ENCODE measurements at places on chromosomes 12 and 14. TPM values are rescaled to one million over a fixed set of nuclear protein-coding genes. Genes with fewer than 3 reads are reported as not detected.

- DNase-seq = no peak
These were observed 77.9 kb downstream of the WNK1 start for GRCh38 chr12:830111-830867.

DNA sequence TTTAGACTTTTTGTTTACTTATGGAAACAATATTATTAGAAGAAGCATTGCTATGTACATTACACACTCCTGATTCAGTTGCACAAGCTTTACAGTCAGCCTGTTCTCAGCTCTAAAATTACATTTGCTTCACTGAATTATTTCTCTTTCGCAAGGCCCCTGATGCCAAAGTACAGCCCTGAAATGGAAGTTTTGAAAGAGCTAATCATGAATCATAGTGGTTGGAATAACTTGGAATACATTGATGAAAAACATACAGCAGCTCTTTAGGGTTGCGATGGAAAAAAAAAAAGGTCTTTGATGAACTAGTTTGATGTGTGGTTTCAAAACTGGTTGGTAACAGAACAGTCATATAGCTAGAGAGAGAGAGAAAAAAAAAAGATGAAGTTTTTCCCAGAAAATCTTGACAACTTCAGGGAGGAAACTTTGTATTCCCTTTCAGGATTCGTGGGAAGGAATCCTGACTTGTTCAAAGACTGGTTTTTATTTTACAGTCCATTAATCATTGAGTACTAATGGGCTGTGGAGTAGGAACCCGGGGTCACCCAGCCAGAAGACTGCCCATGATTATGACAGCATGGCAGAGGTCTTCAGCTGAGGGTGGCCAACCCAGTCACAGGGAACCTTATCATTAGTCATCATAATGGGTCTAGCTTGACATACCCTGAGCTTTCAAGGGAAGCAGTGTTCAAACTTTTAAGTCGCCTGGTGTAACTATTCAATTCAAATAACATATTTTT is 460.1 kb downstream of the NAV3 start:
- no peak for DNase-seq

DNA sequence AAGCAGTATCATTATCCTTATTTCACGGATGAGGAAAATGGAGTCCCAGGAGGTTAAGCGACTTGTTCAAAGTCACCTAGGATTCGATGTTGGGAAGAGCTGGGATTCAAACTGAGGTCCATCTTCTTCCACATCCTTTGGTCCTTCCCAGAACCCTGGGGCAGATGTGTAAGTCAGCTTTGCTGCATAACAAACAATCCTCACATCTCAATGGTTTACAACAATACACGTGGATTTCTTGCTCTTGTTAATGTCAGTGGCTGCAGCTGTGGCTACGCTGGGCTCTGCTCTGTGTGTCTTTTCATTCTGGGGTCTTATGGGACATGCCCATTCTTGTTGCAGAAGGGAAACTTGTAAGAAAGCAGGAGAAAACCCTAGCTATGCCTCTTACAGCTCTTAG is 26.3 kb upstream of the PPP1CC start:
- DNase-seq = no peak

The ARHGAP5 gene
- 73.8 TPM for total RNA-seq

The SOAT2 gene
- not detected for total RNA-seq

The SMOC1 gene
- 0.49 TPM for total RNA-seq
